NCI-H1417 treated with DMSO at 0.1 percent for 48 hours (cell line): ENCODE measurements at places on chromosomes 3 and 15.

DNA sequence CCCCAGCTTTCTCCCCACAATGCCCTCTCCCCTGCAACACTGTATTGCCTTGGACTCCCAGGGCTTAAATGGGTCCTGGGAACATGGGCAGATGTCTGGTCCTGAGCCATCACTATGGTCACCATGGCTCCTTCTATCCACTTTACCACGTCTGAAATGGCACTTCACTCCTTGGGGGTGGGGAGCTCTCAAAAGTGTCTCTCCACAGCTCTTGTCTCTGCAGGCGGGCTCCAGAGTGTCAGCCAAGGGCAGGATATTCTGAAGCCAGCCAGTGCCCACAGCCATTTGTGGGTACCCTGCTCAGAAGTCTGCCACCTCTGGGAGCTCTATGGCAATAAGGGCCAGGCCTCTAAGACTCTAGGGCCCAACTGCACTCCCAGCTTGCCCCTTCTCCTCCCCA, 163.9 kb downstream of the PPM1L start:
- no peak for DNase-seq

GRCh38 chr3:79027593-79027992, 740.2 kb downstream of the ROBO1 start:
- DNase-seq: peak; percentile 39

- DNase-seq: no peak
Observed at GRCh38 chr3:53114412-53115074, 15.7 kb downstream of the RFT1 start.

DNA sequence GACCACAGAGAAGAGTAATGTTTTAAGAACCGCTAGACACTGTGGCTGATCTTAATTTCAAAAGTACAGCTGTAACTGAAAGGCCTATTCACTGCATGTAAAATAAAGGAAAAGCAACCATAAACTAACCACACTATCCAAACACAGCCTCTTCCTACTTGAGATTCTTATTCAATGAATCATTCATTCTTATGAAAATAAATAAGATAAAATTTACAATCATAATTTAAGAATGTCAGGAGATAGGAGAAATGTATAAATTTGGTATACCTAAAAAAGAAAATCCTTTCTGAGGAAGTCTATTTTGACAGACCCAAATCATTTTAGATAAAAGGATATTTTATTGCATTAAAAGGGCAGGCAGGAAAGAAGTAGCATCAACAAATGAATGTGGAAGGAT, 533.5 kb upstream of the ZNF385D start:
- no peak for DNase-seq

- DNase-seq: no peak
Observed at GRCh38 chr15:31091481-31091880, 10.0 kb downstream of the TRPM1 start.

GRCh38 chr3:120682095-120682681, at the start of gene HGD:
HGD (minus strand) TSS chr3:120682239; CDS start chr3:120682111, 128 bp downstream.
- DNase-seq: no peak

- DNase-seq: no peak
Observed at GRCh38 chr3:177284383-177284881, 87.2 kb upstream of the TBL1XR1 start.

DNA sequence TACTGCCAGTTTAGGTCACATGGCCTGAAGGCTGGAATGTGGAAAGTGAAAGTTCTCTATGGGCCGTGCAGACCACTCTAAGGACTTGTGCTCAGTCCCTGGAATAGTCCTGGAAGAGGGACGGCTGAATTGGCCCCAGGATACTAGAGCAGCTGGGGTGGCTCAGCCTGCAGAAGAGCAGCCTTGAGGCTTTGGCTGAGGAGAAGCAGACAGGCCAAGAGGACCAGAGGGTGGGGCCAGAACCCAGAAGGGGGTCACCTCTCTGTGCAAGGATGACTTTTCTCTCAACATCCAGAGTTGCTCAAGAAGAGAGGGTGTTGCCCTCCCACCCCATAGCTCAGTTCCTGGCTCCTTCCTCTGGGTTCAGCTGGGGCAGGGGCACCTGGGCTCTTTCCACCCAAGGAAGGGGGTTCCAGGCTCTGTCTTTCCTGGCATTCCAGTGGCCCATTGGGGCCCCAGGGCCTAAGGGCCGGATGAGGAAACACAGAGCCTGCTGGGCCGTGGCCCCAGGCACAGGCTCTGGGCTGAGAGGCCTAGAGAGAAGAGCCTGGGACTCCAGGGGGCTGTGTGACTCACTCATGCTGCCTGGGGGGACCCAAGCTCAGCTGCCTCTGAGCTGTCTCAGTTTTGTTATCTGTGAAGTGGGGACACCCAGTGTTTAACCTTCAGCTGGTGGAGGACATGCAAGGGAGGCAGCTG, 8.5 kb upstream of the FBLN2 start:
- no peak for DNase-seq

DNA sequence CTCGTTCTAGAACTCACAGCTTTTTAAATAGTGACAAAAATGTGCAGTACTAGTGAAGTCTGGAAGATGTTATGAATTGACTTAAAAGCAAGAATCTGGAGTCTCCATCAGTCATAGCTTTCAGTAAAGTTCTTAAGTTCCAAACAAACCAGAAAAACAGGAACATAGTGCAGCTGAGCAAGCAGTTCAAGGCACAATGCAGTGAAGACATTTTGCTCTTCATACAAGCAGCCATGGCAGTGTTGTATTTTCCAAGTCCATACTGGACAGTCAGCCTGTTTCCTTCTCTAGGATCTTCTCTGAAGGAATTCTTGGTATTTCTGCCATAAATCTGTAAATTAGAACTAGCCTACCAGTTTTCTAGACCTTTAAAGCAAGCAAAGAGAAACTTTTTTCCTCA, 90.5 kb downstream of the LRRC28 start:
- DNase-seq: no peak

DNA sequence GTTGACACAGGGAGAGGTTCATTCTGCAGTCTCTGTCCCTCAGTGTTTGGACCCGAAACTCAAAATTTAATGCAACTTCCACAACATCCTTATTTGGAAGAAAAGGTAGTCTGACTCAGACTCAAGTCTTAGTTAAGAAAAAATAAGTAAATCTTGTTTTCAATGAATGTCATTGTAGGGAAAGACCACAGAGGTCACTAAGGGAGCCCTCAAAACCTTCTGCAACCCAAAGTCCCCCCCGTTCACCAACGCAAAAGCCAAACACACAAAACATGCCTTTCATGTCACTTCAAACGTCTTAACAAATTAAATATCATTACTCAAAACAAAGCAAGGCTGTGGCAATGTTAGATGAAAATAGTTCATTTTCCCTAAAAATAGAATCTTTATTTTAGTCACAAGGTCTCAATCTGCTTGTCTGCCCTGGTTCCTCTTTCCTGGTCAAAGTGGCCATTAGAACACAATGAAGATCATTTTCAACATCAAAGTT, 20.9 kb upstream of the SSUH2 start:
- no peak for DNase-seq

DNA sequence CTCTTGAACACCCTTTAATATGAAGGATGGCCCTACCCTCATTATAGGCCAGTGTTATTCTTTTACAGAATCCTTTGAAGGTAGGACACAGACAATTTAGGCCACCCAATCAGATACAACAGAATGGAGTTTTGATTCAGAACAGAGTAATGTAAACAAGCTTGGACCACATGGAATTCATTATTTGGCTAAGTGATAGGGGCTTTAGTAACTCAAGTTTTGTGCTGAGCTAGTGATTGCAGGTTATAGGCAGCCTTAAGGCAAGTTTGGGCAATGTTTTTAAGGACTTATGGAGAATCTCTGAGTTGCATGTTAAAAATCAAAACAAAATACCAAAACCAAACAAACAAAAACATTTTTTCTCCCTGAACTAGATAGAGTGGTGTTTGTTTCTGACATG, 312.1 kb upstream of the ROBO1 start:
- DNase-seq: no peak

- no peak for DNase-seq
Observed at GRCh38 chr3:168952551-168952950, 711.0 kb downstream of the MECOM start.

- DNase-seq: peak; percentile 66
Observed at GRCh38 chr3:159634483-159634882, 354.2 kb upstream of the IL12A start.

- no peak for DNase-seq
Observed at GRCh38 chr3:134646086-134646485, 4.7 kb downstream of the KY start.

DNA sequence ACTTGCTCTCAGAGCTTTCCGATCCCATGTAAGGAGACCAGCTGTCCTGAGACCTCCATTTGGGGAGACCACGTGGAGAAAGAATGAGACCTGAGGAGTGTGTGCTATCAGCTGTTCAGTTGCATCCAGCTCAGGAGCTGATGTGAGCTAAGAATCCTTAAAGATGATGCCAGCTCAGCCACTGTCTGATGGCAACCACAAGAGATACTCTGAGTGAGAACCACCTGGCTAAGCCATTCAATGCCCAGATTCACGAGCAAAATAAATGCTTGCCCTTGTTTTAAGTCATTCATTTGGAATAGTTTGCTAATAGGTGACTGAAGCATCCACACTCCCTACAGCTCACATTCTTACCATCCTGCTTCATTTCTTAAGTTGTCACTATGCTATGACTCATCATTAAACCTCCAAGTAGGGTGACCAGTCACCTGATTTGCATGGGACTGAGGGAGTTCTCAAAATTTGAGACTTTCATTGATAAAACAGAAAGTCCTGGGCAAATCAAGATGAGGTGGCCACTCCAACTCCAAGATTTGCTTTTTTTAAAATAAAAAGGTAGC, 56.4 kb downstream of the SPTSSB start:
- no peak for DNase-seq

GRCh38 chr3:157156837-157157635, 2.9 kb downstream of the CCNL1 start:
- no peak for DNase-seq

GRCh38 chr3:15217841-15218267, 11.8 kb downstream of the CAPN7 start:
- DNase-seq: no peak

DNA sequence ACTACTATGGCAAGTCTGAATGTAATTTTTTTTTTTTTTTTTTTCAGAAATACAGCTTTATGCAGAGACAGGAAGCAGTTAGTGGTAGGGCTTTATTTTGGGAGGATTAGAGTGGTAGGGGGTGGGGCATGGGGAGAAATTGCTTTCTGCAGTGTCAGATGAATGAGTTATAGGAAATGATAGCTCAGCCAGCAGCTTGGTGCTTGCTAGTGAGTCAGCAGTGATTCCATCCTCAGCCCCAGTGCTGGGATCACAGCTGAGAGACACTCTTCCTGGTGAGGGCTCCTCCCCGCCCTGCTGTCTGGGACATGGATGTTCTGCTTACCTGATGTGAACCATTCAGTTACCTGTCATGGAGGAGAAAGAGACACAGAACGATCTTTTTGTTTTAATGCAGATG, 39.6 kb downstream of the SEMA6D start:
- DNase-seq: no peak

- no peak for DNase-seq
Observed at GRCh38 chr3:4493941-4494894, 1.1 kb downstream of the ITPR1 start.

- no peak for DNase-seq
Observed at GRCh38 chr3:60775985-60776384, 475.3 kb downstream of the FHIT start.

DNA sequence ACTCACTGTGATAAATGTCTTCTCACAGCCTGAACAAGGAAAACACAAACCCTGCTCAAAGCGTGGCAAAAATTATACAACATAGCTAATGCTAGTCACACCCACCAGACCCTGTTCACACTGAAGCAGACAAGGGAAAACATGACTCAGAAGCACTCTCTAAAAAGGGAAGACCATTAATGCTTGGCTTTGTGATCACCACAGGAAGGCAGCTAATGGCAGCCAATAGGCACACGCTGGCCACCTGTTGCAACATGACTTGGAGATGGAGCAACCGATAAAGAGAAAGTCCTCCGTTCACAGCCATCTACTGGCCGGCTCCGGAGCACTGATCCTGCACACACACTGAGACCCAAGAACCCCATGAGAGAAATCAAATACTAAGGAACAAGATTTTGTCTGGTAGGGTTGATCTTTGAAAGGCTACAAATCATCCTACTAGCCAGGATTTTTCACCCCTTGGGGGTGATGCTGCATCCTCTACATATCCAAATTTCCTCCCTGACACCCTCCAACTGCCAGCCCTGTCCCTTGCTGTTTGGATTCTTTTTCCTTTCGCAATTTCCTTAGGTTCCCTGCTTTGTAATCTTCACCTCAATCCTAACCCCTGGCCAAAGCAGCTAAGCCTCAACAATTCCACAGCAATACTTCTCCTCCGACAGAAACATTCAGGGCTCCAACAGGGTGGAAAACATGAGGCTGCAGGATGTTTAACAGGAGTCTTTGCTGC, 3.2 kb downstream of the ZXDC start:
- DNase-seq: no peak

- DNase-seq: peak; percentile 53
Observed at GRCh38 chr15:74317820-74318375, 49.5 kb downstream of the CYP11A1 start.

GRCh38 chr3:141129541-141130011, 78.4 kb downstream of the SPSB4 start:
- DNase-seq: no peak

- DNase-seq: no peak
Observed at GRCh38 chr3:185526349-185526951, 25.9 kb downstream of the LIPH start.

- peak; percentile 82 for DNase-seq
Observed at GRCh38 chr15:92797168-92798052, 102.7 kb upstream of the CHD2 start.

- DNase-seq: no peak
Observed at GRCh38 chr3:110067527-110067926, 730.2 kb upstream of the DPPA4 start.

DNA sequence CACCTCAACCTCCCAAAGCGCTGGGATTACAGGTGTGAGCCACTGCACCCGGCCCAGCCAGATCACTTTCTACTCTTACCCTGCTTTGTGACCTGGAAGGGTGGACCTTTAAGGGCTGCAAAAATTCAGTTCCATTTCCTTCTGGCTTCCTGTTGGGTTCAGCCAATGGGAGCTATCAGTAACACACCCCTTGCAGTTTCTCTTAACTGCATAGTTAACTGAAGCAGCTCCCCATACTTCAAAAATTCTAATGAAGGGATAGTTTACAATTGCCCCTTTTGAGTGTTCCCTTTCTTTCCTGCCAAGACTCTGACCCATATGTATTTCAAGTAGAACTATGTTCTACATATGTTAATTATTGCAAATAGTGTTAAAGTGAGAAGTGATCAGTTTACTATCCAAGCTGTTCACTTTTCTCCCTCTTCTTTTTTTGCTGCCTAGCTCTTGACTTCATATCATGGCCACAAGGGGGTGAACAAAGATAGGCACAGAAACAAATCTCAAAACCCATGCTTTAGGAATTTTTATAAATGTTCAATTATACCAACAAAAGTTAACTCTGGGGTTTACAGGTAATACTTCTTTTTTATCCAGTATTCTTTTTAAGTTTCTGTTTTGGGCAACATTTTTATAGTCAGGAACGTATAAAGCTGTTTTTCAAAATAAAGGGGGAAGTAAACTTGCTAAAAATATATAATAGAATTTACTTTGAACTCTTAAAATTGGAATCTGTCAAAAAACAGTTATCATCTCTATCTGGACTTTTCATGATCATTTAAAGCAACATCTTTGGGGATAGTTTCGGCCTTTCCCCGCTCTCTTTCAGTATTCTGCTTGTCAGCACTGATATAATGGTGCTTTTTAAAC, 8.1 kb downstream of the PGBD4 start:
- DNase-seq: no peak

- DNase-seq: peak; percentile 95
Observed at GRCh38 chr3:184005941-184006507, 11.7 kb downstream of the ABCC5 start.
